ENCODE measurements at places on chromosomes 1 and 21. TPM values are rescaled to one million over a fixed set of nuclear protein-coding genes. Genes with fewer than 3 reads are reported as not detected.

Gene KCNJ15
- not detected for total RNA-seq

DNA sequence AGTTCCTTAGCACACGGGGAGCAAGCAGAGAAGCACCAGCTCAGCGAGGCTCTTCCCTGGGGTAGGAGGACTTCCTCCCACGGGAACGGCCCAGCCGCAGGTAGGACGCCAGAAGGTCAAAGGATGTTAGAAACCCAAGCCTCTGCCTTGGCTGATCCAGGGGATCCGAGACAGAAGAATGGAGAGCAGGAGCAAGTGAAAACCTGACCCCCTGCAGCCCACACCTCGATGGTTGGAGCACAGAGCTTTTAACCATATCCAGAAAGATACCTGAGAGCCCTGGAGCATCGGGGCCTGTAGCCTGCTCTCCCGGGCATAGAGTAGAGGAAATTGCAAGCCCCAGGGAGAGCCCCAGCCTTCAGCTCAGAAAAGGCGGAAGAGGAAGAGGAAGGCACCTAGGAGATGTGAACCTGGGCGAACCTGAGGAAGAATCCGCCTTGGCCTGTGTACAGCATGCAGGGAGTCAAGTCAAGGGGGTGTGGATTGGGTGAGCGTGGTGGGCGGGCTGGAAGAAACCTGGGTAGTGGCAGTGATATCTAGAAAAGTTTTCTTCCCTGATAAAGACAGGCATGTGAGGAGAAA lies 76.3 kb downstream of the PSMG1 start:
- no peaks in the 10 kb centered on the region for H3K36me3 ChIP-seq
- no peak overlapping the region for H3K4me3 ChIP-seq
- peaks cover 5% of the 10 kb centered on the region for H3K4me1 ChIP-seq
- no peaks in the 10 kb centered on the region for H3K27me3 ChIP-seq

DNA sequence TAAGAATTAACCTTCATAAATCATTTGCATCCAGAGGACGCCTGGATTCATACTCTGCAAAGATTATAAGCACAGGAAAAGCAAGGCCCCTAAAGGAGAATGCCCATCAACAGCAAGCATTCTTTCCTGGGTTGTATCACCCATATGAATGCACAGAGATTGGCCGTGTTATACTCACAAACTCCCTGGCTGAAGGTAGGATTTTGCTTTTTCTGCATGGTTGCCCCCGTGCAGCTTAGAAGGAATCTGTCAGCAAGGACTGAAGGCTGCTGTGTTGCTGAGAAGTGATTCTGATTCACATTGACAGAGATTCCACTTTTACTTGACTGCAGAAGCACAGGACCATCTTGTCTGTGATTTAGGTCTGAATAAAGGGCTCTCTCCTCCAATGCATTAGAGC lies 283.0 kb downstream of the LRRIQ3 start:
- H3K4me1 ChIP-seq: no peaks in the 10 kb centered on the region
- H3K4me3 ChIP-seq: no peak overlapping the region
- H3K27ac ChIP-seq: no peak overlapping the region
- H3K36me3 ChIP-seq: no peaks in the 10 kb centered on the region
- DNase-seq: no peak

Gene CR1
- total RNA-seq: 1.3 TPM

DNA sequence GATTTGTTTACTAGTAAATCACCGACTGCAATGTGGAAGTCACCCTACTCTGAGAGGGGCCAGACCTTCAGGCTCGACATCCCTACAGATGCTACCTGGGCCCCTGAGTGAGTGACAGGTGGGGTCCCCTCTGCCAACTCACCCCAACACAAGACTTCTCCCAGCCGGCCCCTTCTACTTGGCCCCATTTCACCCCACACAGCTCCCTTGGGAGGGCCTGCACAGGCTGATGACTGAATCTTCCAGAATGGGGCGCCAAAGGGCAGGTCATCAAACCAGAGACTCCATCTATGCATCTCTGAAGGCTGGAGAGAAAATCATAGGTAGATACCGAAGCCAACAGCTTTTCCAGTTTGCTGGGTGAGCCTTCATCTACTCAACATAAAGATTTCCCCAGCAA lies 9.4 kb upstream of the S100A8 start:
- H3K4me3 ChIP-seq: no peak overlapping the region
- H3K27ac ChIP-seq: no peak overlapping the region
- no peaks in the 10 kb centered on the region for H3K27me3 ChIP-seq
- no peaks in the 10 kb centered on the region for H3K36me3 ChIP-seq
- no peak for DNase-seq

Gene NPPB
- not detected for total RNA-seq

DNA sequence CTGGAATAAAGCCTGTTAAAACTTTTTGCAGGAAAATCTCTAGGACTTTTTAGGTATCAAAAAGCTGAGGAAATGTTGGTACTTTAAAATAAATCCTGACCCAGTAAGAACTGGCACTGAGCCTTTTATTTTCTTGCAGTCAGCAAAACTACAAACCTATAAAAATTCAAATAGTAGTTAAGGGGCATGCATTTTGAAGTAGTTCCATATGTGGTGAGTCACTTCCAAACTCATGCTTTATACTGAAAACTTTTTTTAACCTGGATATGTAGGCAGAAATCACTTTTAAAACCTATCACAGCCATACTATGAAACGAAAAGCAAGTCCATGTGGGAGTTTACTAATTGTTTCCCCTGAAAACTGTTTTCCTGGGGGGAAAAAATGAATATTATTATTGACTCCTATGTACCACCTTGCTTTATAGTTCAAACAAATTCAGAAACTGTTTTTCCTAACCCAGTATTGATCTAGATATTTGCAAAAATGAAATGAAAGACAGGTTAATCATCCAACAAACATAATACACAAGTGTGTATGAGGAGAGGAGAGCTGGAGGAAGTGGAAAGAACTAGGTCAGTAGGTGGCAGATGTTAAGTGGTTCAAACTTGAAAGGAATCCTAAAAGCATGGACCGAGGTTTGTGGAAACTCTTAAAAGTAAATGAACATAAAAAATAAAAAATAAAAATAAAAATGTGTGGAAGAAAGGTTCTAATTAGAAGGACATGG lies 30.5 kb downstream of the NRIP1 start:
- DNase-seq: no peak
- H3K4me1 ChIP-seq: no peaks in the 10 kb centered on the region
- no peaks in the 10 kb centered on the region for H3K27me3 ChIP-seq
- no peak overlapping the region for H3K27ac ChIP-seq
- H3K4me3 ChIP-seq: no peak overlapping the region
